ENCODE measurements at places on chromosomes 4 and X.

GRCh38 chr4:108107101-108107500 is 61.6 kb downstream of the LEF1 start:
- DNase-seq: no peak

DNA sequence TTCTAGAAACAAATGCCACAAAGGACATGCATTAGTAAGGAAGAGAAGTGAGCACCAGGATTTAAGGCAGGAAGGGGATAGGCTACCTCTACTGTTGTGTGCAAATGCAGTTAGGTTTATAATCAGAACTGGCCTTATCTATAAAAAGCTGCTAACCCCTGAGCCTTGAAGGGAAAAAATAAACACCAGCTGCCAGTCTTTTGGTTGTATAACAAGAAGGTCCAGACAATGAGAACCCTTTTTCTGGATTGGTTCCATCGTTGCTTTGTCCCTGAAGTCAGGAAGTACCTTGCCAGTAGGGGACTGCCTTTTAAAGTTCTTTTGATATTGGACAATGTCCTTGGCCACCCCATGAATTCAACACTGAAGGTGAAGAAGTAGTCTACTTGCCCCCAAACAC is 126.7 kb upstream of the OTUD4 start:
- no peak for DNase-seq

DNA sequence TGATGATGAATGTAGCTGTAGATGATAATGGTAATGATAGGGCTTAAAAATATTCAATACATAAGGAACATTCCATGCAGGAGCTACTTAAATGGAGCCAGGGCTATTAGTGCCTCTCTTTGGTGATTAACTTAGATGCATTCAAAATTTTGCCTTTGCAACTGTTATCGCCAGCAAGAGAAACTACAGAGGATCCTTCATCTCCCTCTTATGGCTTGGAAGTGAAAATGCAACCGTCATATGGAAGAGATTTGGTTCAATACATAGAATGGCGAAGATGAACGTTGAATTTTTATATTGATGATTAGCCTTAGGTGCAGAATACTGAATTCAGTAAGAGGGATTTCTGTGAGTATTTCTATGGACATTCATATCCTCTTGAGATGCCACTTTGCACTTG is 134.5 kb upstream of the NLGN4X start:
- DNase-seq: no peak

GRCh38 chrX:72348247-72348979 is 42.7 kb upstream of the CITED1 start:
- DNase-seq: no peak

DNA sequence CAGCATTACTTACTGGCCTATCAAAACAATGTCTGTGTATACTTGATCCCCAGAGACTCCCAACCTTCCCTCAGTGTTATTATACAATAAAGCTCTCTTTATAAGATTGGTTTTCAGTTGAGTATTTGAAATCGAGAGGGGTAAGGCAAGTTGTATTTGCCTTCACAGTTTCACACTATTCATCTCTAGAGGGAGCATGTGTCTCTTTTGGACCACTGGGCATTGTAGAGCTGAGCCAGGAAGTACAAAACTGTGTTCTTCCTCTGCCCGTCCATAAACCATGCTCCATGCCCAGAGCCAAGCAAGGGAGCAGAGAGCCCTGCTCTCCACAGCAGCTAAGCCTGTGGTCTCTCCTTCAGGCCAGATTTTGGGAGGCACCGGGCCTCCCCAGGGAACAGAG is 61.5 kb upstream of the HHIP start:
- no peak for DNase-seq

GRCh38 chr4:155673453-155673979 is 6.9 kb downstream of the GUCY1A1 start:
- no peak for DNase-seq

DNA sequence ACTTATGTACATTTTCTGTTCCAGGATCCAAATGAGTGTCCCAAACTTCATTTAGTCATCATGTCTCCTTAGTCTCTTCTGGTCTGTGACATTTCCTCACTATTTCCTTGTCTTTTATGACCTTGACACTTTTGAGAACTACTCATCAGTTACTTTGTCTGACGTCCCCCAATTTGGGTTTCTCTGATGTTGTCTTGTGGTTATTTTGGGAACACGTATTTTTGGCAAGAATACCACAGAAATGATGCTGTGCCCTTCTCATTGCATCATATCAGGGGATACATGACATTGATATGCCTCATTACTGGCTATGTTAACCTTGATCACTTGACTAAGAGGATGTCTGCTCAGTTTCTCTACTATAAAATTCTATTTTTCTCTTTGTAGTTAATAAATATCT is 308.8 kb downstream of the ZNF674 start:
- no peak for DNase-seq

DNA sequence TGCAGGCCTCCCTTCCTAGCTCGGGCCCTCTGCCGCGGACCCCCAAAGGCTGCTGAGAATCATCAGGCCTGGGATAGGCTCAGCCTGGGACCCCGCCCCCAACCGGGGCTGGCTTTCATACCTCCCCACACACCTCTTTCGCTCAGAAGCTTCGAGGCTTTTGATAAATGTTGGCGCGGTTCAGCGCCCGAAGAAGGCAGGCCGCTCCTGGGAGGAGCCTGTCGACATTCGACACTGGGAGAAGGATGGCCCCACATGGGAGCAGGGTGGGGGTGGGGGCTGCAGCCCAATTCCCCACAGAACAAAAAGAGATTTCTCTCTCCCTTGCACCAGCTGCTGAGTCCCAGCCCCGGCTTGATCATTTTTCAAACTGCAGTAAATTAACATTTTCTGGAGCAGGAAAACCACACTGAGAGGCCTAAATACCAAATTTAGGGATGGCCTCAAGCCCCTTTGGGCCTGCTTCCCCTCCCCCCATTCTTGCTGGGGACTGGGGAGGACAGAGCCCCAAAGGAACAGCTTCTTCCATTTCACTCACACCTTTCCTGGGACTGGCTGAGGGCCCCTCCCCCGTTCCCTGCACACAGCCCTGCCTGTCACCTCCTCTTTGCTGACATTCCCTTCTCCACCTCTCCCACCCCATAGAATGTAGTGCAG is 112.9 kb upstream of the PJA1 start:
- no peak for DNase-seq

- DNase-seq: no peak
Observed at GRCh38 chr4:164536814-164537213, 217.1 kb upstream of the SMIM31 start.

GRCh38 chr4:42132099-42132498 is 20.4 kb downstream of the BEND4 start:
- DNase-seq: no peak

DNA sequence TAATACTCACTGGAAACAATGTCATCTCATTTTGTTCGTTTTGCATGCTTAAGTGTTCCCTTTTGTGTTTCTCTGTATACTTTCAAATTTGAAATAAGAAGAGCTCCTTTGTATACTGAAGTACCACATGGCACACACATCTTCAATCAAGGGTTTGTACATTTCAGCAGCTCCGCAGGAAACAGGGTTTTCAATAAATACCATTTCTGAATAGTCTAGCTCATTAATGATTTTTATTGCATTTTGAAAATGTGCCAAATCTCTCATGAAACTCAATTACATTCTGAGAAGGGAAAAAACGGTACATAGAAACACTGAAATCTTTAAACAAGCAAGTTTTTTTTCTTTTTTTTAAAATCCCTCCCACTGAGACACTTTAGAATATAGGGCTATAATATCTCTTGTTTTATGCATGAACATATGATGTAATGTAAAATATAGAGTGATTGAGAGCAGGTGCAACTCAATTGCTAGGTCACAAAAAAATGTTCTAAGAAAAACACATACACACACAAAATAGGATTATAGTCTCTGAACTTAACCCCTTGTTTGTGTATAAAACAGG is 914.2 kb upstream of the PCDH7 start:
- no peak for DNase-seq

- no peak for DNase-seq
Observed at GRCh38 chr4:128675083-128675482, 134.4 kb upstream of the JADE1 start.

- DNase-seq: no peak
Observed at GRCh38 chrX:69234624-69235023, 69.4 kb upstream of the PJA1 start.

DNA sequence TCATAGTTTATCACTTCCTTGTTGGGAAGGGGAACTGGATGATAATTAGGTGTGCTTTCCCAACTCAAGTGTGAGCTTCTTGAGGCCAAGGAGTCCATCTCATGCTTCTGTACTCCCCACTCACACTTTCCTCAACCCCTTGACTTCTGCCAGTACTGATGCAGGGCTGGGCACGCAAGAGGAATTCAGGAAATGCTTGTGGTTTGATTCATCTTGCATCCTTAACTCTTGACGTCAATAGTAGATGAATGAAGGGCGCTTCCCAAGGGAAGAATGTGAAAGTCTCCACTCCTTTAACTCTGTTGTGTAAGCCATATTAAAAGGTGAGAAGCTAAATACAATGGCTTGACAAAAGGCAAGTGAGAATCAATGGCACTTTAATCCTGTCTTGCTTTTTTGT is 101.8 kb downstream of the AGTR2 start:
- no peak for DNase-seq

GRCh38 chrX:121161501-121161933 is 114.1 kb downstream of the GLUD2 start:
- no peak for DNase-seq

GRCh38 chr4:751676-752075 is 46.0 kb downstream of the PCGF3 start:
- no peak for DNase-seq

GRCh38 chr4:189202869-189203271 is 737.8 kb upstream of the FRG1 start:
- no peak for DNase-seq

DNA sequence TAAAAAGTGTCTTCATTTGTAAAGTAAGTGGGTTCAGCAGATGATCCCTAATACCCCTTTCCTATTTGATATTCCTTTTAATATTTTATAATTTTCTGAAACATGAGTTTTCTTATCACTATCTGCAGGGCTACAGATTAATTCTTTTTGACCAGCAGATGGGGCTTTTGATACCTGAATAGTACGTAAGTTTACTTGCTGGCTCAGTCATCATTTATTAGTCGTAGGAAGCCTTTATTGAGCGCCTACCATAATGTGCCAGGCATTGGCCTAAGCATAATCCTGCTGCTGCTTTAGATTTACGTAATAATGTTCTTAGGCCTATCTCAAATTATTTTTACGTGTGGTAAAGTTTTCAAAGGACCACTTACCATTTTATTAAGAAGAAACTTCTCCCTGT is 33.1 kb downstream of the OSTC start:
- DNase-seq: no peak

DNA sequence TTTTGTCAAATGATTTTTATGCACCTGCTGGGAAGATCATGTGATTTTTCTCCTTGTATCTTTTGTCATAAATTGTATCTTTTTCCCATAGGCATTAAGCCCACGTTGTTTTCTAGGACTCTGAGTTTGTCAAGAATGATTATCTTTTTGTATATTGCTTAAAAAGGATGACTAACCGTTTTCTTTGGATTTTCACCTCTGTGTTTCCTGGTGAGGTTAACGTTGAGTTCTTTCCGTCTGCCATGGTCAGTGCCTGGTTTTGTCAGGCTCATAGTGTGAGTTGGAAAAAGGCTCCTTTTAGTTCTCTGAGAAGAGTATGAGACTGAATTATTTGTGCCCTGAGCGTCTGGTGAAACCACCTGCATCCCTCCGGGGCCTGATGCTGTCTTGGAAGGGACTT is 21.9 kb downstream of the PCGF3 start:
- no peak for DNase-seq

GRCh38 chr4:127403471-127404084 is 229.2 kb upstream of the INTU start:
- DNase-seq: no peak

DNA sequence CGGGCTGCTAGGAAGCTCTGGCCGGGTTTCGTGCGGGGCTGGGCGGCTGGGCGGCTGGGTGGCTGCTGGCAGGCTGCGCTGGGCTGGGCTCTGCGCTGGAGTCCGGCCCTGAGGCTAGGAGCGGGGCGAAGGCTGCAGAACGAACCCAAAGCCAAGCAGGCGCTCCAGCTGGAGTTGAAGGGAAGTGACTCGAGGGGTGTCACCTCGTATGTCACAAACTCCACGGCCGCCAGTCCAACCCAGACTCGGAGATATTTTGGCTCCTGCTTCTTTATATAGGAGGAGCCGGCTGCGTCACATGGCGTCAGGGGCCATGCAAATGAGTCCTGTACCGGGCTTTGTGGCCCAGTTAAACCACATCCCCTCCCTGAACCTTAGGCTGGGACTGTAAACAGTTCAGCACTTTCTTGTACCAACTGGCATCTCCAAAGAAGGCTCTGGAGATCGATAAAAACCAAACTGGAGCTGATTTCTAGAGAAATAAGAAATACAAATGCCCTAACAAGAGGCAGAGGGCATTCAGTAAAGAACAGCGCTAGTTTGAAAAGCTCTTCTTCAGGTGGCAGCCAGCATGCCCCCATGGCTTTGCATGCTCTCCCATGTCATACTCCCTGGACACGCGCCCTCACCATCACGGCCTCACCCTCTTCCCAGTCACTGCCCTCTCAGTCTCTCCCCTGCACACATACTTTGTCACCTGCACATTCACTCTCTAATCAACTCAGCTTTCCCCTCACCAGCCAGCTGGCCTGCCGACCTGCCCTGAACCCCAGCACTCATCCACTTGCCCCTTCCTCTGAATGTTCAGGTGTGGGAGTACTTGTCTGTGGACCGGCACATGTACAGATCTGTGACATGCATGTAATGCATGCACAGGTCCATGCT is 58.5 kb downstream of the TSC22D3 start:
- peak; percentile 27 for DNase-seq

GRCh38 chrX:72030431-72030830 is 101.3 kb downstream of the RTL5 start:
- no peak for DNase-seq

DNA sequence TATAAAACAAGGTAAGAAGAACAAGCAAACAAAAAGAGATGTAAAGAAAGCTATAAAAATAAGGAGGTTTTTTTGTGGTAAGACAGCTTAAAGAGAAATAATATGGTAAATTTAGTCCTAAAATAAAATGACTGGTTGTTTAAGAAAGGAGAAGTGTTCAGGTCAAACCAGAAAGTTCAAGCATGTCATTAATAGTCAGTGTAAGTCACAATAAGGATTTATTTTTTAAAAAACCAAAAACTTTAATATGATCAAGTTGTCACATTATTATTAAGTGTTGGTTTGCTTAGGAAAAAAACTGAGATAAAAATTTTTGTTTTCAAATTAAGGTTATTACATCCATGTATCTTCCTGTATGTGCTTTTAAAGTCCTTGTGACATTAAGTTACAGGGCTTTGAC is 19.1 kb downstream of the ASIC5 start:
- DNase-seq: no peak

- DNase-seq: no peak
Observed at GRCh38 chr4:11774346-11774745, 345.7 kb upstream of the HS3ST1 start.

Measured in stimulated activated CD8-positive, alpha-beta memory T cell treated with anti-CD3 and anti-CD28 coated beads, Interleukin-15, amount 100 ng/mL, for 24 hours (primary cell).